NCI-H1048 (cell line): ENCODE measurements at places on chromosomes 6 and 20.

GRCh38 chr6:164753517-164753916, 555.9 kb downstream of the C6orf118 start:
- no peak for DNase-seq

GRCh38 chr6:13494137-13494536, 6.7 kb upstream of the GFOD1 start:
- no peak for DNase-seq

DNA sequence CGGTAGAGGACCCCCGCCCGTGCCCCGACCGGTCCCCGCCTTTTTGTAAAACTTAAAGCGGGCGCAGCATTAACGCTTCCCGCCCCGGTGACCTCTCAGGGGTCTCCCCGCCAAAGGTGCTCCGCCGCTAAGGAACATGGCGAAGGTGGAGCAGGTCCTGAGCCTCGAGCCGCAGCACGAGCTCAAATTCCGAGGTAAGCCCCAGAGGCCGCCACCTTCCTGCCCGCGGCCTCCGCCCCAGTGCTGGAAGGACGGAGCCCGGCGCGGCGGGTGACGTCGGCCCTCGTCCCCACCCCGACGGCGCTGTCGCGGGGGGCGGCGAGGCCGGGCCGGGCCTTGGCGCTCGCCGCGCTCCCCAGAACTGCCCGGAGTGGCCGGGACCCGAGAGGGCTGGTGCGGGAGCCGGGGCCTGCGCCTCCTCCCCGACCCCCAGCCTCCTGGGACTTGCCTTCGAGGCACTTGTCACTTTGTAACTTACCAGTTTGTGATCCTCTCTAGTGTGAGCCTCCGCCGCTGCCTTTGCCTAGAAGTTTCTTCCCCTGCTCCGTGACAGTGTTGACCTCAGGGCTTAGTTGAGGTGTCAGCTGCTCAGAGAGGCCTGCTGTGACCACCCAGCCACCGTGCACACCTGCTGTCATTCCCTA, 417 bp downstream of the VAPB start:
- no peak for DNase-seq

GRCh38 chr6:90072935-90073464, 178.7 kb downstream of the GJA10 start:
- no peak for DNase-seq
